ENCODE measurements at places on chromosomes 5 and 9.

- no peak for DNase-seq
Measured at GRCh38 chr5:160105686-160106360, 13.4 kb downstream of the PWWP2A start.

DNA sequence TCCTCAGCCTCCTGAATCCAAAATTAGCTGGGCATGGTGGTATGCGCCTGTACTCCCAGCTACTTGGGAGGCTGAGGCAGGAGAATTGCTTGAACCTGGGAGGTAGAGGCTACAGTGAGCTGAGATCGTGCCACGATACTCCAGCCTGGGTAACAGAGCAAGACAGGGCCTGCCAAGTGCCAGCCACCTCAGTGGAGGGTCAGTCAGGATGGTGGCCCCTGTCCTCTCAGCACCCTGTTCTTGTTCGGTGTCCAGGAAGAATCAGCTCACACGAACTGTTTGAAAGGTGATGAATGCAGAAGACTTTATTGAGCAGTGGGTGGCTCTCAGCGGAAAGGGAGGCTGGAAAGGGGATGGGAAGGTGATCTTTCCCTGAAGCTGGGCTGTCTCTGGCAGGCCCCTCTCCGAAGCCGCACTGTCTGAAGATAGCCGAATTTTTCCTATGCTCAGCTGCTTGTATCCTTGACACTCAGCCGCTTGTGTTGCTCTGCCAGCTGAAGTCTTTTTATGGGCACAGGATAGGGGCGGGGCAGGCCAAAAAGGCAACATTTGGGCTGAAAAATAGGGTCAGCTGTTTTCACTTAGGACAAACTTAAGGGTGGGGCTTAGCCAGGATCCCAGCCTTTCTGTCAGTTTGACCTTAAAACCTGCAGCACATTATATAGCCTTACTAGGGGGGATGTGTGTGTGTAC lies 50.9 kb downstream of the UBE2R2 start:
- DNase-seq, result no peak

- no peak for DNase-seq
Measured at GRCh38 chr9:18910435-18910834, 122.6 kb downstream of the SAXO1 start.

DNA sequence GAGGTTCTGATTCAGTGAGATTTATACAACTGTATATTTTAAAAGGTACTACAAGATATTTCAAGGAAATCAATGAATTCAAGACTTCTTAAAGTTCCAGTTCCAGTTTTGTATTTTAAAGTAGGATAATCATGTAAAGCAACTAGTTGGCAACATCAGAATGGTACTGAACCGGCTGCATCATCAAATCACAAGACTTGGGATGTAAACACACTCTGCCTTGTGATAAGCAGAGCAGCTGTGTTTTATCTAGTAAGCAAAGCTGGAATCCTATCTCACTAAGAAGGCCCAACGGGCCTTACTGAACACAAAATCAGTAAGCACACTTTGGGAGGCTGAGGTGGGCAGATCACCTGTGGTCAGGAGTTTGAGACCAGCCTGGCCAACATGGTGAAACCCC lies 327.2 kb upstream of the NREP start:
- DNase-seq, result no peak

GRCh38 chr9:35537913-35538312 lies 48.0 kb downstream of the RUSC2 start:
- no peak for DNase-seq

DNA sequence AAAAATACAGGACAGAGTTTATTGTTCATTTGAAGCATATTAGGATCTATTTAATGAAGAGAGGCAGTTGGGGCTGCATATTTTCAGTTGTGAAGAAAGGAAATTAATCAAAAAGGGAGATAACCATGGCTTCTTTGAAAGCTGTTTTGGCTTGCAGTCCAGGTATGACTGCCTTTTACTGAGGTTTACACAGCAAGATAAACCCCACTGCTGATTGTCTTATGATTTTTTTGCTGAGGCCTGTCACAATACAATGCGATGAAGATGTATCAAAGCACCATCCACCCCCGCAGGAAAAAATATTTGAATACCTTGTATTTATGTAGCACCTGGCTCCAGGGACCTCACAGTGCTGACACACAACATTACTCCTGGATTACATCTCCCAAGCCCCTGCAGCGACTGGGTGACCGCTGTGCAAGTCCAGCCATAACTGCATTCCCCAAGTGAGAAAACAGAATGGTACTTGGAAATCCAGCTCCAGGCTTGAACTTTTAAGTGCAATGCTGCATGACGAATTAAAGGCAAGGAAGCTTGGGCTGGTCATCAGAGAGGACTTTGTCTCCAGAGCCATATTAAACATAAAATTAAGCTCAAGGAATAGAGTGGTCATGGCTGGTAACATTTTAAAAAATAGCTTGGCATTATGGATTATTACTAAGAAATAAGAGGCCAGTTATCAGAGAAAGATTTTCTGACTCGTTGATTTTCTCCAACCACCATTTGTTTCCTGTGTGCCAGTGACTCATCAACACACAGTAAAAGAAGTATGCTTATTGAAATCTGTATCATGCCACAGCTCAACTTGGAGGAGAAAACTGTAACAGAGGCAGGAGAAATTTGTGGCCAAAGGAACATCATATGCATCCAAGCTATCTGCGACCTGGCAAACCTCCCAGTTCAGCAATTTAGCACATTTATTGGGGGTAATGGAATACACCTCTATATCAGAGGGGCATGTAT lies 374.2 kb downstream of the MAN2A1 start:
- no peak for DNase-seq

- DNase-seq, result no peak
Measured at GRCh38 chr5:5738797-5739489, 316.5 kb downstream of the ICE1 start.

- DNase-seq, result no peak
Measured at GRCh38 chr9:100448266-100448665, 21.3 kb downstream of the MSANTD3 start.

DNA sequence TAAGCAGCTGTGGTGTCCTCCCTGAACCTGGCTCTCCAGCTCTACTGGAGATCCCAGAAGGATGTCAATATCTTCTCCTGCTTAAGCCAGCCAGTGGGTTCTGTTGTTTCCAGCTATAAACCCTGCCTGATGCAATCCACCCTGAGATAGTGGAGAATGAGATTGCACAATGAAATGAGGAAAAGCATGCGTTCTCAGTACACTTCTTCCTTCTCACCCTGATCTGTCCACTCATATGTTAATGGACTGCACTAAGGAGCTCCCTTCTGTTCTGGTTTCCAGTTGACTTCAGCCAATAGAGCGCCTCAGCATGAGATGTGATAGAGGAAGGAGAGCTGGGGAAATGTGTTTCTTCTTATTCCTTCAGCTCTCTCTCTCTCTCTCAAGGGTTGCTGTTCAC lies 40.0 kb upstream of the CDH6 start:
- DNase-seq, result no peak

GRCh38 chr5:179907556-179908324 lies at the start of gene TBC1D9B:
Gene TBC1D9B, minus strand, starts transcription at chr5:179907897. Its CDS starts 76 bp downstream, at chr5:179907821.
- DNase-seq, result peak; percentile 24

- peak; percentile 26 for DNase-seq
Measured at GRCh38 chr9:91150998-91151717, 210.6 kb downstream of the AUH start.

DNA sequence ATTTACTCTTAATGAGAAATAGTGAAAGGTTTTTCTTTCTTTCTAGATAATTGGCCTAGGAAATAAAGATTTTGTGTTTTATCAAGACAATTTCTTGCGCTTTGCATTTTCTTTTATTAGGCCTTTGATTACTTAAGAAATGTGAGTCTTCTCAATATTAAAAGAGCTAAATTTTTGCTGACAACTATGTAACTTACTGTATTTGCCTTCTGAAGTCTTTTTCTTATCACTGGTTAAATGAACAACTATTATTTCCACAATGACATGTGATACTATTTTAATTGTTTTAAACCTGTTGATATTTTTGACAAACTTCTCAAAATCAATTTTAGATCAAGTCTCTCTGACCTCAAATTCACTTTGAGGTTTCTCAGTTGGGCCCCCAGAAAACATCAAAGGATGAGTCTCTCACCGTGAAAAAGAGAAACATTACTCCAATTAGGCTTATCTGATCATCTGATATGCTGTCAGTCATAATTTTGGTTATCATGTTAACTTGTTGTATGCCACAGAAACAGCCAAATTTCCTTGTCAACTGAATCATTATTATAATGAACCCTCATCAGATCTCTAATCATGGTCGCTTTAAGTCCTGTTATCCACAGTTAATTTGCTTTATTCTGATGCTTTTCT lies 48.8 kb downstream of the RAPGEF1 start:
- no peak for DNase-seq

DNA sequence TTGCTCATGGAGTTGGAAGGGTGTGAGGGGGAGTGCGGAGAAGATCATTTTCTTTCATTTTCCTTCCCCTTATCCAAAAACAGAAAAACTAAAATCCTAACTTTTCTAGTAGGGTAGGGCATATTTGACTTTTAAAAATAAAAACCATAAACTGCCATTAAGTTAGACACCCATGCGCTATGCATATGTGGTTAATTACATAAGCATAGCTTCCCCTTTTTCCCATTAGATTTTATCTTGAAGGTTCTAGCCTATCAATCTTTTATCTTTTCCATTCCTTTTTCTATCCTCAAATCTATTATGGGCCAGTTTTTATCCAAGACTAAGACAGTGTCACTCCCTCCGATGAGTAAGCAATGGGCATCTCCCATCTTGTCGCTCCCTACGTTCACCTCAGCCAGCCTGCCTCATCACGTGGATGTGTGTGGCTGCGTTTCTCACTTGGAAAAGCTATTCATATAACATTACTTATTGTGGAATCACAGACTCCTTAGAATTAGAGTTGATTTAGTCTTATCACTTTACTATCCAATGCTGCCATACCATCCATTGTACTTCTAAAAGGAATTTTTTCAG lies 49.2 kb downstream of the PCSK5 start:
- no peak for DNase-seq

- DNase-seq, result peak; percentile 66
Measured at GRCh38 chr9:126805554-126806262, 868 bp downstream of the ZBTB43 start.

- no peak for DNase-seq
Measured at GRCh38 chr5:158309088-158309807, 450.3 kb upstream of the CLINT1 start.

GRCh38 chr5:170278611-170279458 lies 18.7 kb downstream of the LCP2 start:
- DNase-seq, result peak; percentile 71

- no peak for DNase-seq
Measured at GRCh38 chr5:138502121-138502520, 36.8 kb downstream of the EGR1 start.

DNA sequence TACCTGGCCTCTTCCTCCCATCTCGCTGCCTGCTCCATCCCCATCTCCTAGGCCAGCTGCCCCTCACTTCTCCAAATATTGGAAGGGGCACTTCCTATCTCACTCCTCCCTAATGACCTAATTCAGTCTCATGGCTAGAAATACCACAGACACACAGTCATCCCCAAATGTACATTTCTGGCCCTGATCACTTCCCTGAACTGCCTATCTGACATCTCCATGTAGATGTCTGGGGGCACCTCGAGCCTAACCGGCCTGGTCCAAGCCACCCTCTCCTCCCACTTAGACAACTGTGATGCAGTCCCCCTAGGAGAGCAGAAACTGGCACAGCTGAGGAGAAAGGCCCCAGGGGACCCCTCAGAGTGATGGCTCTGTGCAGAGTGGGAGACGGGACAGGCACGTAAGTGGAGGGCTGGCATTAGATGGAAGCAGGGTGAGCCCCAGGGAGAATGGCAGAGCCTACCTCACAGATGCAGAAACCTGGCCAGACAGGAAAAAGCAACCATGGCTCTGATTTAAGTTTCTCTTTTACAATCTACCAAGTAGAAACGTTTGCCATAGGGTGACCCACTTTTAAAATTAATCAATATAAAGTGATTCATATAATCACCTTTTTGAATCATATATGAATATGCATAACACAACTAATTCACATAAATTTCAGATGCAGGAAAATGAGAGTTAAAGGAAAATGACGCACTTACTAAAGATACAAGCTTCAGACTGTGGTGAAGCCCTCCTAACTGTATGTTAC lies 22.1 kb downstream of the CAMSAP1 start:
- DNase-seq, result no peak

DNA sequence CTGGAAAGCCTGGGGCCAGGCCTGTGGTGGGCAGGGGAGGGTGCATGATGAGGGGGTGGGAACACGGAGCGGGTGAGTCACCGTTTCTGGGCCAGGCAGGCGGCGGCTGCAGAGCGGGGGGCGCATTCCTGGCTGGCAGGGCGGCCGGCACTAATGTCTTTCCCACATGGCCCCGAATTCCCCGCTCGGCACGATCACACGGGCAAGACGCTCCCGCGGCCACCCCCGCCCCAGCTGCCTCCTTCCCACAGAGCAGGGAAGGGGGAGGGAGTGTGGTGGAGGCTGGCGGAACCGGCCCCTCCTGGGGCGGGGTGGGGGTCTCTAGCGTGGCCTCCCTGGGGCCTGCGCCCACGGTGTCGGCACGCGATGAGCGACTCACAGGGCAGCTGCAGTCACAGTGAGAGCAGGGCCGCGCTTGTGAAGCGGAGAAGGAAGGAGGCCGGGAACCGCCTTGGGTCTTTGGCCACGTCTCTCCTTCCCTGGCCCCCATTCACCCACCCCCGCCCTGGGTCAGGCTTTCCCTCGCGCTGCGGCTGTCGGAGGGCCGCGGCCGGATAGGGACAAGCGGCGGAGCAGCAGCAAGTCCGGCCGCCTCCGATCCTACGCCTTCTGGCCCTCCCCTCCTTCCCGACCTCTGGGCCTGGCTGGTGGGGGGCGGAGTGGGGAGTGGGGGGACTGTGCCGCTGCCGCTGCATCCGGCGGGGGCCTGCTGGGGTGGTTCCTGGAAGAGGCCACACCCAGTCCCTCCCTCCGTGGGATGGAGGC lies 48.9 kb downstream of the CXXC5 start:
- peak; percentile 37 for DNase-seq

DNA sequence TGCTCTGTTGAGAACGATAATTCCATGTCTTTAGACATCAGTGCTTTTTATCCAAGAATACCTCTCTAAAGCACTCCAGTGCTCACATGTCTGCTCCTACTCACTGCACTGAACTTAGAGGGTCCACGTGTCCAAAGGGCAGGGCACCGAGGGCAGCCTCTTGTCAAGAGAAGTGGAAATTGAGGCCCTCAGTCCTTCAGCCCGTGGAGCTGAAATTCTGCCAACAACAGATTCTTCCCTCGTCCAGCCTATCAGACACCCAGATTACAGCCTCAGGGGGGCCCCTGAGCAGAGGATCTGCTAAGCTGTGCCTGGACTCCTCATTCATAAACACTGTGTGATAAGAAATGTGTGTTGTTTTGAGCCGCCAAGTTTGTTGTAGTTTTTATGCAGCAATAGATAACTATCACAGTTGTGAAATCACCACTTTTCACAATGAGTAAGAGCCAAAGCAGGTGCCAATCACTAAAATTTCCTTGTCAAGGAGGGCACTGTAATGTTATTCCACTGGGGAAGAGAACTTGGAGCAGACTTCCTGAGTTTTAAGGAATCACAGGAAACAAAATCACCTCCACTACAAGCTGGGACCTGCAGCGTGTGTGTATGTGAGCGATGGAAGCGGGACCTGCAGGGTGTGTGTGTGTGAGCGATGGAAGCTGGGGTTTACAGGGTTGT lies 58.8 kb upstream of the IGFBPL1 start:
- no peak for DNase-seq
